Activated CD4-positive, alpha-beta memory T cell treated with anti-CD3 and anti-CD28 coated beads for 36 hours (primary cell): ENCODE measurements at places on chromosomes 1 and 21. TPM values are rescaled to one million over a fixed set of nuclear protein-coding genes. Genes with fewer than 3 reads are reported as not detected.

Gene TRIM33
- 27.9 TPM for total RNA-seq

Gene DNAJB4
- total RNA-seq = 10.8 TPM

DNA sequence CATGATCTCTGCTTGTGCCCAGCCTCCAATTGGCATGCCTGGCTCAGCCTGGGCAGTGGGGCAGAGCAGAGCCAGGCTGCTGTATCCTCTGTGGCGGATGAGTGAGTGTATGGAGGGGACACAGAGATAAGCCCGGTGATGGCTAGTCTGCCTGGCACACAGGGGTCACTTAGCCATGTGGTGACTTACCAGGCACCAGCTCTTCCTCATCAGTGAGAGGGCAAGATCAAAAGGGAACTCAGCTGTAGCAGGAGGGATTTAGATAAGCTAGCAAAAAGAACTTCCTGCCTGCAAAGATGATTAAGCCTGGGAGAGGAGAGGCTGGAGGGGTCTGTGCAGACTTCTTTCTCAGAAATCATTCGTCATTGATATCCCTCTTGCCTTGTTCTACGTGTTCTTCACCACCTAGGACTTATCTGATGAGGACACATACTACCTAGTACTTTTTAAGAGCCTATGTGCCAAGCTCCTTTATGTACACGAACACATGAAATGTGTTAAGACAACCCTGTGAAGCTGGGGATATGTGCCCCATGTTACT is 7.9 kb downstream of the KIF21B start:
- DNase-seq = peak; percentile 48

DNA sequence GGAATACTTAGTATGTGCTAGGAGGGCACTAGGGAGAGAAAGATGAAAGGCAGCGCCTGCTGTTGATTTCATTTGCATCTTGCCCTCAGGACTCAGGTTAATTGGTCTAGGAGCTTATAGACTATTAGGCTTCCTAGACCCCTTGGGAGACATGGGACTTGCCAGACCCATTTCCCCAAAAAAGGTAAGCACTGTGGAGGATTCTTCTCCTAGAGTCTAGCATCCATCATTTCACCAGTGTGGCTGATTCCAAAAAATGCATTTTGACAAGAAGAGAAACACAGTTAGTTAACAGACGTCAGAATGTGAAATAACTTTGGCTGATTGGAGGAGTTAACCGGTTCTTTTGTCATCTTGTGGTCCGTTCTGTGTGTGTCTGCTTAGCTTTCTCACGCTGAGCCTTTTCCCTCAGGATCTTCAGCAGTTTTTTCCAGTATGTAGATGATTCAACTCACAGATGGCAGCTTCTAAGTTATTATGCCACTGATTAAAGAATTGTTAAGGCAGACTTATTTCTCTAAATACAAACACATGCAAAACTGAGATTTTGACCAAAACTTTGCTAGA is 108.8 kb downstream of the KIF26B start:
- no peak for DNase-seq

DNA sequence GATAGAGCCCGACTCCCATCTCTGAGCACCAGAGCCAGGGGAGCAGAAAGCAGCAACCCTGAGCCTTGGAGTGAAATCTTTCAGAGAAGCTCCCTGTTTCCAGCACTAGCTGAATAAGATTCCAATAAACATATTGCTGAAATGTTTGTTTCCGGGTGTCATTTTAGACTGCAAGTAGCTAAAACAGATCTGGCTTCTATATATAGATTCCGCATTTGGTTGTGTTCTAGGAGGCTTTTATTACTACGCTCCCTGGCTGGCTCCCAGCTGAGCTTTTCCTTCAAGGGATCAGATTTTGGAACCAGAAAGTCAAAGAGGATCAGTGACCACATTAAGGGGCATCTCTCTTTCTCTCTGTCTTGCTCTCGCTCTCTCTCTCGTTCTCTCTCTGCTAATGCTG is 88.2 kb downstream of the PAPPA2 start:
- no peak for DNase-seq

GRCh38 chr1:59477286-59477685 is 180.4 kb downstream of the FGGY start:
- DNase-seq = peak; percentile 80
